ENCODE measurements at places on chromosomes 13 and 19.

GRCh38 chr13:35500144-35500543, 23.7 kb upstream of the MAB21L1 start:
- no peak for DNase-seq

DNA sequence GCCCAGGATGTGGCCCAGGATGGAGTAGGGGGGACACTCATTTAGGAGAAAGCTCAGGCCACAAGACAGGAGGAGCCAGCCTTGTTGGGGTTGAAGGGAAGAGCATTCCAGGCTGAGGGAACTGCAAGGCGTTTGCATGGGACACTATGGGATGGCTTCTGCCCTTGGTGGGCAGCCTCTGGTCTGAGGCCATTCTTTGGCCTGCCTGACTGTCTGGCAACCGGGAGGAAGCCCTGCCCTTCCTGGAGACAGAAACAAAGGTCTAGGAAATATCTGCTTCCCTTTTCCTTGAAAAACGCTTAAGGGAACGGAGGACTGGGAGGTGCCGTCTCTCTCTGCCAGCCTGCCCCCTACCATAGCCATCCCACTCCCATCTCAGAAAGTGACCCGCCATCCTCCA, 2.8 kb upstream of the ICAM1 start:
- DNase-seq: no peak

- DNase-seq: peak; percentile 71
Measured at GRCh38 chr19:44051650-44052402, at the start of gene ZNF223. ZNF223 (plus strand) TSS chr19:44052036; CDS start chr19:44055177, 3,141 bp downstream.

DNA sequence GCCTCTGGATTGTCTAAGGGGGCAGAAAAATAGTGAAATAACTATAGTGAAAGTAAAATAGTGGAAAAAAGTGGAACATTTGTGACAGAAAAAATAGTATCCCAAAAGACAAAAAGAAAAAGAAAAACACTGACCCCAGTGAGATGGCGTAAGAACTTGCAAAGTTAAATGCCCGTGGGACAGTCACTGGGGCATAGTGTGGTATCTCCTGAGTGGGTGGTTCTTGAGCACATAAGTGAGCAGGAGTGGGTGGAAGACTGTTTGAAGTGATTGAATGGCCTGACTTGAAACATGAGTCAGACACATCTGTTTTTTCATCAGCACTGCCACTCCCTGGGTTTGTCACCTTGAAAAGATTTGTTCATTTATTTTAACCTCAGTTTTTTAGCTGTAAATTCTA, 2.5 kb downstream of the ZNF430 start:
- DNase-seq: peak; percentile 18

- DNase-seq: no peak
Measured at GRCh38 chr19:54612428-54612827, 17.9 kb upstream of the LILRB1 start.

- no peak for DNase-seq
Measured at GRCh38 chr13:91592056-91593014, 193.9 kb downstream of the GPC5 start.

Data from CD4-positive, alpha-beta T cell treated with Interleukin-12 subunit alpha and Interleukin-12 subunit beta, for 1 hour (primary cell).